Thymus (tissue), 14 donors: ENCODE measurements at places on chromosomes 16 and 17. TPM values are rescaled to one million over a fixed set of nuclear protein-coding genes. Genes with fewer than 3 reads are reported as not detected.

Gene HSD17B1
- 6.1 TPM for polyA plus RNA-seq

Gene MYOCD
- 0.80 TPM for polyA plus RNA-seq

Gene LGALS9C
- 0.37 TPM for polyA plus RNA-seq

Gene HELZ
- polyA plus RNA-seq, result 8.2 TPM

Gene IGSF6
- 16.2 TPM for polyA plus RNA-seq

Gene PPP1R1B
- polyA plus RNA-seq, result 1.3 TPM

DNA sequence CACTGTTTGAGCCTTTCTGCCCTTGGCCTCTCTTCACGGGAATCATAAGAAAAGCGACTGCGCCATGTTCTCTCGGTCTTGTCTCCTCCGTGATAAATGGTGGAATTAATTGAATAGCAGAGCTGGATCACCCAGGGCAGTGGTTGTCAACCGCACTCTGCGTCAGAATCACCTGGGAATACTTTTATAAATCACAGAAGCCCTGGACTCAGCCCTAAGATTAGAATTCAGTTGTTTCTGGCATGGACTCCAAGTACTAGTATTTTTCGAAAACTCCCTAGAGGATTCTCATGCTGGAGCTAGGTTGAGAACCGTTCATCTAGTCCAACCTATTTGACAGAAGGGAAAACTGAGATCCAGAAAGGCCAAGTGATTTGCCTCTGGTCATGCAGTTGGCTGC is 64.1 kb downstream of the SPACA3 start:
- DNase-seq, result no peak
- no peaks in the 10 kb centered on the region for H3K4me1 ChIP-seq
- no peak overlapping the region for H3K27ac ChIP-seq
- H3K27me3 ChIP-seq, result no peaks in the 10 kb centered on the region
- no peak overlapping the region for H3K4me3 ChIP-seq

DNA sequence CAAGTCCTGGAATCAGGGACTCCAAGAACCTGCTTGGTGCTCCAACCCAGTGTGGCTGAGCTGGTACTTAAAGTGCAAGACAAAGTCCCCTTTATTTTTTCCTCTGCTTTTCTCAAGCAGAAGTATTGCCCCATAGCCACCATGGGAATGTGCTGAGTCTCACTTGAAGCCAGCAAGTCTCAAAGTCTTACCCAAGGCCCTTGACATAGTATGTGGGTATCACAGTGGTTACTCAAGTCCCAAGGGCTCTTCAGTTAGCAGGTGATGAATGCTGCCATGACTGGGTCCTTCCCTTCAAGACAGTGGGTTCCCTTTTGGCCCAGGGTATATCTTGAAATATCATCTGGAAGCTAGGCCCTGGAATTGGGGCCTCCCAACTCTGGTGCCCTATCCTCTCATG is 30.5 kb upstream of the GINS3 start:
- H3K4me1 ChIP-seq, result no peaks in the 10 kb centered on the region
- no peak overlapping the region for H3K27ac ChIP-seq
- H3K36me3 ChIP-seq, result no peaks in the 10 kb centered on the region
- DNase-seq, result no peak
- H3K27me3 ChIP-seq, result no peaks in the 10 kb centered on the region
- no peak overlapping the region for H3K4me3 ChIP-seq

- no peak overlapping the region for H3K4me3 ChIP-seq
- H3K36me3 ChIP-seq, result no peaks in the 10 kb centered on the region
- no peak for DNase-seq
- no peaks in the 10 kb centered on the region for H3K4me1 ChIP-seq
These were observed 13.0 kb downstream of the HYDIN start for GRCh38 chr16:71217506-71217905.

DNA sequence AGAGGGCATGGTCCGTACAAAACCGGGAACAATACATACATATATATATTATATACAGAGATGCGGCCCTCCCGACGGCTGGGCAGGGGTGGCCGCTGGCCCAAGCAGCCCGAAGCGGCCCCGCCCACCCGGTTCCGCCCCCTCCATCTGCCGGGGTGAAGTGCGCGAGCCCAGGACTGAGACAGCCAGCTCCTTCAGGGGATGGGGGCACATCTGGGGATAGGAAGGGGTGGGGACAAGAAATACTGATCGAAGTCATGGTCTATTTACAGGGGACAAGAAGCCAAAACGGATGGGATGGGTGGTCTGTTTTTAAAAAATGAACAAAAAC is 3.8 kb upstream of the SAMD14 start:
- no peak for DNase-seq
- H3K27ac ChIP-seq, result no peak overlapping the region
- H3K4me1 ChIP-seq, result peaks cover 9% of the 10 kb centered on the region
- no peak overlapping the region for H3K4me3 ChIP-seq

DNA sequence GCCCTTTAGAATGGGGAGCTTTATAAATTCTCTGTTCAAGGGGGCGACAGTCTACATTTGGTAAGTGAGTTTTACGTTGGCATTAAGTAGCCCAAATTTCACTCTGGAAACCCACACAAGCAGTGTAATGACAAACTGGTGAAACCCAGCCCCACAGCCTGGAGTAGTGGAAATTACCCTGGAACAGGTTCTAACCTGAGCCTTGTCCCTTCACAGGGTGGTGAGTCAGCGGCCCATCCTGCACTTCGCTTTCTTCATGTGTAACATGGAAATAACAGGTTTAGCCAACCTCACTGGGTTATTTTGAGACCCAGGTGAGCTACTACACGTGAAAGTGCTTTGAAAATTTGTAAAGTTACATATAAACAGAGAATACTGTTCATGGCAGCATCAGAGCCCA is 3.5 kb upstream of the TLCD3A start:
- H3K27ac ChIP-seq, result peak overlapping the region; percentile 75
- H3K27me3 ChIP-seq, result peaks cover 48% of the 10 kb centered on the region
- no peak for DNase-seq
- no peak overlapping the region for H3K4me3 ChIP-seq
- H3K36me3 ChIP-seq, result no peaks in the 10 kb centered on the region

DNA sequence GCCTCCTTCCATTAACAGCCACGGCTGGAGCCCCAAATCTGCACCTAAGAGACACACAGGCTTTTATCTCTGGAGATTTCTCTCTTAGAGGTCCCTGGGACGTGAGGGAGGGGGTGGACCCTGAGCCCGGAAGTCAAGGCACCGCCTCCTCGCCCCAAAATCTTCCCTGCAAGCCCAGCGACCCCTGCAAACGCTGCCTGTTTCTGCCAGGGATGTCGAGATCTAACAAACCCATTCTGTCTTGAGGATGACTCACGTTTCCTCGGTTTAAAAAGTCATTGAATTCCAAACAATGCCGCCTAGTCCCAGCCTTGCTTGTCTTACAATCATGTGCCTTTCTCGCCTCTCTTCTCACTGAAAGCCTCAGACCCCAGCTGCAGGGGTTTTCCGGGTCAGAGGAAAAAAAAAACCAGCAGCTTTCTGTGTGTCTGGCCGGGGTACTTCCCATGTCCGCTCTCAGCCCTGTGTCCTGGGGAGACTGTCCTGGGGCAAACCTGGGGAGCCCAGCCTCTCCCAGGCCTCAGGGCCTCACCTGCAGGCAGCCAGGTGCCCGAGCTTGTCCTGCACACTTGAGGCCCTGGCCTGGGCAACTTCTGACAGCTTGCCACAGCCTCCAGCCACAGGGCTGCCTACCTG is 15.4 kb downstream of the ARL2BP start:
- no peak overlapping the region for H3K4me3 ChIP-seq
- no peaks in the 10 kb centered on the region for H3K27me3 ChIP-seq
- DNase-seq, result no peak
- H3K36me3 ChIP-seq, result peaks cover 5% of the 10 kb centered on the region
- peaks cover 8% of the 10 kb centered on the region for H3K4me1 ChIP-seq

DNA sequence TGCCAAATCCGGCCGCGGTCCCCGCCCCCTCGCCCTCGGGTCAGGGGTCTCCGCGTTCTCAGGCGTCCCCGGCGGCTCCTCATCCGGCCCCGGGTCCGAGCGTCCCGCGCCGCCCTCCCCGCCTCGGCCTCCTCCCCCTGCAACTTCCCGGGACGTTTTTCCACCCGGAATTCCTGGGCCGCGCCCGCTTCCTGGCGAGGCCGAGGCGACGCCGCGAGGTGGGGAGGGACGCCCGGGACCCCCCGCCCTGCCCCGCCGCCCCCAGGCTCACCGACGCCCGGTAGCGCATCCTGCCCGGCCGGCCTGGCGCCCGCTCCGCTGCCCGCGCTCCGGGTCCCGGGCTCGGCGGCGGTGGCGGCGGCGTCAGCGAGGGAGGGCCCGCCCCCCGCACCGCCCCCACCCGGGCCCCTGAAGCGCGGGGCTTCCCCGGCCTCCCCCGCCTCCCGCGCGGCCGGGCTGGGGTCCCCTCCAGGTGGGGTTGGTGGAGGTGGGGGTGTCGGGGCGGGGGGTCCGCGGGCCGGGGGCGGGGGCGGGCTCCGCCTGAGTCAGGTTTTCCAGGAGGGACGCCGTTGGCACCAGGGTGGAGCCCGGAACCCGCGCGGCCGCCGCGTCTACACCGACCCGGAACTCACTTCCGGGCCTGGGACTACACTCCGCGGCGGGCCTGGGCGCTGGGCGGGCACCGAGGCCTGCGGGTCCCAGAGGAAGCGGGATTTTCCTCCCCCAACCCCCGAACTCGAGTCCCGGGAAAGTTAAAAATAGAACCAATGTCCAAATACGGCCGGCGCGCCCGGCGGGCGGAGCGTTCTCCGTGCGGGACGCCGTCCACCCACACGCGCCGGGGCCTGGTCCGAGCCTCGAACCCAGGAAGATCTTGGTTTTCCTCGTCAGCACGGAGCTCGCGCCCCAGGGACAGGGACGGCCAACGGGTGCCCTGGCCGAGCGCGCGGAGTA is 6.8 kb downstream of the MYO1C start:
- peak overlapping the region; percentile 55 for H3K27ac ChIP-seq
- peaks cover 85% of the 10 kb centered on the region for H3K27me3 ChIP-seq
- peak overlapping the region; percentile 75 for H3K4me3 ChIP-seq

GRCh38 chr16:23695756-23696155 is 17.1 kb downstream of the PLK1 start:
- H3K4me3 ChIP-seq, result no peak overlapping the region
- H3K27me3 ChIP-seq, result no peaks in the 10 kb centered on the region
- DNase-seq, result no peak
- peaks cover 9% of the 10 kb centered on the region for H3K36me3 ChIP-seq
- H3K4me1 ChIP-seq, result peaks cover 3% of the 10 kb centered on the region

- no peak overlapping the region for H3K4me3 ChIP-seq
- no peak overlapping the region for H3K27ac ChIP-seq
- DNase-seq, result no peak
- no peaks in the 10 kb centered on the region for H3K36me3 ChIP-seq
- peaks cover 37% of the 10 kb centered on the region for H3K4me1 ChIP-seq
These were observed 6.7 kb downstream of the NEK8 start for GRCh38 chr17:28735242-28735722.

DNA sequence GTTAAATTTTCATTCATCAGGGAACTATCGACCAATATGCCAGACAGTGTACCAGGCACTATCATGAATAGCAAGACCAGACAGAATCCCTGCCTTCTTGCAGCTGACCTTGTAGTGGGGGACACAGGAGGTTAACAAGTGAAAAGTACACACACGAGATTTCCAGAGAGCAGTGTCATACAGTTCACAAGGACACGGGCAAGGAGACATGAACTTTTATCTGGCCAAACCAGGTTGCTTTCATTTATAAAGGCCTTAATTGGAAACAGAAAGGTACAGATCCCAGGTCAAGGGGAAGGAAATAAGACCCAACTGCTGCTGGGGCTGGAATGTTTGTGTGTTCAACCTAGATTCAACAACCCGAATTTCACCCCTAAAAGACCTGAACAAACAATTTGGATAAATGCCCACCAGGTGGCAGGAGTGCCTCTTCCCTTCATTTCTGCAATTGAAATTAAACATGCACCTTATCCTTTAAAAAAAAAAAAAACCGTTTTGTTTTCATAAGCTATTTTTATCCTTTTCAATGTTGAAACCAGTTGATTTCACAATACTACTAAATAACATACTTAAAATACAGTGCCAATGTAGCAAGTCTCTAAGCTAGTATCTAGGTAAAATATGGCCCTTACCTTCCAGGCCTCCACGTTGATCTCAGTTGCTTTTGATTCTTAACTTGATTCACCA is 65.9 kb downstream of the EMP2 start:
- no peak overlapping the region for H3K27ac ChIP-seq
- no peaks in the 10 kb centered on the region for H3K36me3 ChIP-seq
- no peak for DNase-seq
- no peaks in the 10 kb centered on the region for H3K27me3 ChIP-seq
- H3K4me3 ChIP-seq, result no peak overlapping the region

DNA sequence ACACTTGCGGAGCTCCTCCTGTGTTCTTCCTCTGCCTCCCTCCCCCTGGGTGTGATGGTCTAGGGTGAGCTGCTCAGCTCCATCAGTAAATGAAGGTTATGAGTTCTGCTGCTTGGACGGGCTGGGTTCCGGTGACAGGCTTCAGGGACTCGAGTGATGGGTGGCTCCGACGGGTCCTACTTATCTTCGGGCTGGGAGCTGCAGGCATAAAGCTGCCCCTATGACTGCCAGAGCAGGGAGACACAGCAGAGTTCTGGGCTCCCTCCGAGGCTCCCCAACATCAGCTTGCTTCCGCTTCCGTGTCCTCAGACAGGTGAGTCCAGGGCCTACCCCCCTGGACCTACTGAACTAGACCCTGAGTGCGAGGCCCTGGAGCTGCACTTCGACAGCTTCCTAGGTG is 11.3 kb upstream of the MLKL start:
- no peak overlapping the region for H3K4me3 ChIP-seq
- no peaks in the 10 kb centered on the region for H3K36me3 ChIP-seq
- peaks cover 5% of the 10 kb centered on the region for H3K4me1 ChIP-seq
- no peak for DNase-seq
- H3K27ac ChIP-seq, result no peak overlapping the region
- H3K27me3 ChIP-seq, result no peaks in the 10 kb centered on the region

DNA sequence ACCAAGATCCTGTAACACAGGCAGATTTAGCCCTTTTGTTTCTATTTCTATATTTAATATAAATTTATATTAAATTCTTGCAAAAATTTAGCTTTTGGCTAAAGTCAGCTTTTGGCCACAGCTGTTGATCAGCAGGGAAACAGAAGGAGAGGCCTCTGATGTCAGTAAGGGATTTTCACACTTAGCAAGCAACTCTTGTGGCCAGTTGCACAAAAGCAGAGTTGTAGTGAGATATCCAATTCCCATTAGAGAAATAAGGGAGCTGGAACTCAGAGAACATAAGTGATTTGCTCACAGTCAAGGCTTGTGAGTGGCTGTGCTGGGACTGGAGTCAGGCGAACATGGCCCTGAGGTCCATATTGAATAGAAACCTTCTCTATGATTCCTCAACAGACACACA is 16.7 kb upstream of the HEATR6 start:
- no peak overlapping the region for H3K27ac ChIP-seq
- DNase-seq, result no peak
- H3K4me1 ChIP-seq, result no peaks in the 10 kb centered on the region
- no peak overlapping the region for H3K4me3 ChIP-seq
- no peaks in the 10 kb centered on the region for H3K27me3 ChIP-seq

- peak overlapping the region; percentile 89 for H3K4me3 ChIP-seq
- peaks cover 21% of the 10 kb centered on the region for H3K4me1 ChIP-seq
- peaks cover 33% of the 10 kb centered on the region for H3K36me3 ChIP-seq
- no peak overlapping the region for H3K27ac ChIP-seq
These were observed 452 bp upstream of the E2F4 start for GRCh38 chr16:67191411-67191994.
